ENCODE measurements at places on chromosomes 12 and 14.

DNA sequence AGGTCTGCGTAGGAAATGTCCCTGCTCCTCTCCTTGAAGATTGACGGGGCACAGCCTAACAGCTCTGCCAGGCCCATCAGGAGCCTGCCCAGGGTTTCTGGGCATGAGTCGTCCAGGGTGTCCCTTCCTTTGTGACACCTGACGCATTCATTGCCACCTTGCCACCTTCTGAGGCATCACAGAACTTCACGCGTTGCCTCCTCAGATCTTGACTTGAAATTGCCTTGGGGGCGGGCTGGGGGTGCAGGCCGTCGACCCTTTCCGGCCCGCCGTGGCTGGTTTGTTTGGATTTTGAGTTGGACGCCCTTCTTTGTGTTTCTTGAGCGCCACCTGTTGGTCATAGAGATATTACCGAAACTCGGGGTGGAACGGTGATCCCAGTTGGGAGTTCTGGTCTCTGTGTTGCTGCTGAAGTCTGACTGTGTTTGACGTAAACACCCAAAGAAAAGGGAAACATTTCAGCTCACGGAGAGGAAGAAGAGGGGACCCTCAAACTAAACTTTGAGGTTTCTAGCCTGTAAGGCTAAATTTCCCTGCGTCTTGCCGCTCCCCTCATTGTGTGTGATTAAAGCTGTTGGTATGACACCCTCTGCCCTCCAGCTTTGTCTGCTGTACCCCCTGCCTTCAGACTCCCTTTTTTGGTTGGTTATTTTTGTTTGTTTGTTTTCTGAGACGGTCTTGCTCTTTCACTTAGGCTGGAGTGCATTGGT is 44.6 kb downstream of the MLXIP start:
- DNase-seq, result peak; percentile 61

- no peak for DNase-seq
Observed at GRCh38 chr12:131066886-131067490, 113.3 kb downstream of the ADGRD1 start.

DNA sequence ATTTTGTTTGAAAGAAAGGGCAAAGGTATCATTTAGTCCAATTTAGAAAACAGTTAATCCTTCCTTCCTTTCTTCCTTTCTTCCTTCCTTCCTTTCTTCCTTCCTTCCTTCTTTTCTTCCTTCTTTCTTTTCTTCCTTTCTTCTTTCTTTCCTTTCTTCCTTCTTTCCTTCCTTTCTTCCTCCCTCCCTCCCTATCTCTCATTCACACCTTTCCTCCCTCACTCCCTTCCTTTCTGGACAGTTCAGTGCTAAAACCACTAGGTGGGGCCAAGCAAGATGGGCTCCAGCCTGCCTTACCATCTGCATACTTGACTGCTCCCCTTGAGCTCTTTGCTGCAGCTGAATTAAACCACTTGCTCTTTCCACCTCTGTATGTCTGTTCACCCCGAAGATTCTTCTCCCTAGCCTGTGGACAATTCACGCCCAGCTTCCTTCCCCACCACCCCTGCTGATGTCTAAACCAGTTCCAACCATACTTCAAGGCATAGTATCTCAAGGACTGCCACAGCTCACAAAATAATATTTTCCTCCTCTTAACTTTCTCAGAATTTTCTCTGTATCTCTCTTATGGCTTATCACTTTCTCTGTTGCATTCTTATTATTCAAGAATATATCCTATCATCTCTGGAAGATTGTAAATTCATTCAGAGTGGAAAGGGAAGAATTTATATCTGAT is 78.0 kb downstream of the DBX2 start:
- DNase-seq, result no peak

DNA sequence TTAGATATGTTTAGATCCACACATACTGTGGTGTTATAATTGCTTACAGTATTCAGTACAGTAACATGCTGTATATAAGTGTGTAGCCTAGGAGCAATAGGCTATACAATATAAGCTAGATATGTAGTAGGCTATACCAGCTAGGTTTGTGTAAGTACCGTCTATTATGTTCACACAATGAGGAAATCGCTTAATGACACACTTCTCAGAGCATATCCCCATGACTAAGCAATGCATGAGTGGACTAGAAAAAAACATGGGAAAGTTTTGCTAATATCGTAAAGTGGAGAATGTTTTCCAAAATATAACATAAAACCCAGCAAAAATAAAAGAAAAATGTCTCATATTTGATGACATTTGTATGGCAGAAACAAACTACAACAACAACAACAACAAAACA is 27.3 kb downstream of the AKAP3 start:
- DNase-seq, result no peak

- no peak for DNase-seq
Observed at GRCh38 chr12:96409731-96410130, 9.5 kb upstream of the CDK17 start.

DNA sequence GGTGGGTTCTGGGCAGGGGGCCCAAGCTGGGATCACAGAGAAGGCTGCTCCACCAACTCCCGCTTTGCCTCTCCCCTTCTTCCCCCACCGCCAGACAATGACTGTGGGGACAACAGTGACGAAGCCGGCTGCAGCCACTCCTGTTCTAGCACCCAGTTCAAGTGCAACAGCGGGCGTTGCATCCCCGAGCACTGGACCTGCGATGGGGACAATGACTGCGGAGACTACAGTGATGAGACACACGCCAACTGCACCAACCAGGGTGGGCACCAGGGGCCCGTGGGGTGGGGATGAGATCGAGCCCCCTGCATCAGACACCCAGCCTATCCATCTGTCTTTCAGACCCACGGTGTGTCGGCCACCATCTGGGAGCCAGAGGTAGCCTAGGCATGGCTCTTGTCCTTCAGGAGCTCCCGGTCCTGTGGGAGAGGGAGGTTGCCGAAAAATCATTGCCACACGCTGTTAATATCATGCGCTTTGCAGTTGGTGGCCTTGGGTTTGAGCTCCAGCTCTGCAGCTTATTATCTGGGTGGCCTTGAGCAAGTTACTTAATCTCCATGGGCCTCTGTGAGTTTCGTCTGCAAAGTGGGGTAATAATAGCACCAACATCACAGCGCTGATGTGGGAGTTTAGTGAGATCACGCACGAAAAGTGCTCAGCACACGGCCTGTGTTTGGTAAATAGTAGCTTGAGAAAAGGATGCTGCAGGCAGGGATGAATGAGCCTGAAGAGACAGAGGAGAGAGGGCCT is 21.8 kb upstream of the LRP1-AS start:
- DNase-seq, result no peak

GRCh38 chr12:105025890-105026289 is 39.8 kb downstream of the NOPCHAP1 start:
- no peak for DNase-seq

- no peak for DNase-seq
Observed at GRCh38 chr14:32785585-32785984, 153.1 kb upstream of the NPAS3 start.

DNA sequence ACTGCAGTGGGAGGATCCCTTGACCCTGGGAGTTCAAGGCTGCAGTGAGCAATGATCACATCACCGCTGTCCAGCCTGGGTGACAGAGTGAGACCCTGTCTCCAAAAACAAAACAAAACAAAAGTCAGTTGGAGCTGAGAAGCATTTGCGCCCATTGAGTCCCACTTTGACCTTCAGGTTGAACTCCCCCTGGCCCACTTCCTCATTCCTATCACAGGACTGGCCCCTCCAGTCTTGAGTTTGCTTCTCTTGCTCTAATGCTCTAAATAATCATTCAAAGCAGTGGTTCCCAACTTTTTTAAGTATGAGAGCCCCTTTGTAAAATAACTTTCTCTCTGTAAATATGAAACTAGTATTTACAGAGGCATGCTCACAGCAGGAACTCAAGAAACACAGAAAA is 28.0 kb upstream of the GSC start:
- no peak for DNase-seq

DNA sequence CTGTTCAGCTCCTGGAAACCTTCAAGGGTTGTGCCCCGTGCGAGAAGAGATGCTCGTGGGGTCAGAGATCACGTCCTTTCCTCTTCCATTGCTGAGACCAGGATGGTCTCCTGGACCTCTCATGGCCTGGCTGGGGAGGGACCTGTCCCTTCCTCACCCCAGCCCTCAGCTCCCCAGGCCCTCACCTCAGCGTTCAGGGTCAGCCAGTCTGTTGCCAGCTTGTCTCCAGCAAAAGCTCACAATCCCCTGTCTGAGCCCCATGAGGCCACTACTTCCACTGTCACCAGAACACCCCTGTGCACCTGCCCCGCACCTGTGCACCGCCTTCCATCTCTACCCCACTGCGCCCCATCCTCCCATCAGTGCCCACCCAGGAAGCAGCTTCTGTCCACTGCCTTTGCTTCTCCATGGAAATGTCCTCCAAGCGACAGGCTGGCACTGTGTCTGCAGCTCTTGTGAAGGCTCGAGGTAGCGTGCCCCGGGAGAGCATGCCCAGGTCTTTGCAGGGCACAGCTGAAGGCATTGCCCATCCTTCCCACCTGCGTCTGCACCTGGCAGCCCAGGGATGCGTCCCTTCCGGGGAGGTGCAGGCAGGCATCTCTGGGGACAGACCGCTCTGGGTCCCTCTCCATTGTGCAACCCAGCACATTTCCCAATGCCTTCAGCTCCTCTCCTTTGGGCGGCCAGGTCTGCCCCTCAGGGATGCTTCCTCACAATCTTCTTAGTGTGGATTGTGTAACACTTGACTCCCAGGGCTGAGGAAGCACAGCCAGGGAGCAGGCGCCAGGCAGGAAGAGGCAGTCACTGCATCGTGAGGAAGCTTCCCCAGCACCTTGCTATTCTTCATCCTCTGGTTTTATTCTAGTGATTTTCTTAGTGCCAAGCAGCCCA is 179.6 kb downstream of the ADGRD1 start:
- DNase-seq, result no peak

DNA sequence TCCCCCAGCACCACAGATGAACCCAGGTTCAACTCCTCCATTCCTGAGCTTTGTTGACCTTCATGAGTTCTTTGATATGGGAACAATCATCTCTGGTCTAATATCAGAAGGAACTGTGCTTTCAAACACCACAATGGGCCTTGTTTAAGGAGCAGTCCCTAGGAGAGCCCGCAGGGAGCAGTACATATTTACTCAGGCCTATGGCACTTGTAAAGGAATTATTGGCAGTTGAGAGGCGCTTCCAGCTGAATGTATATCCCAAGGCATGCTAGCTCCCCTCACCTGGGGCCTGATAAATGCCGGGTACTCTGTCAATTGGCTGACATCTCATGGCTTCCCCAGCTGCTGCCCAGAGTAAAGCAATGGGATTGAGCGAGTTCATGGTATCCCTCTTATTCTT is 76.2 kb downstream of the ZFP36L1 start:
- DNase-seq, result no peak

- DNase-seq, result no peak
Observed at GRCh38 chr12:84983289-84983688, 52.8 kb downstream of the TSPAN19 start.

GRCh38 chr14:52583544-52583943 is 30.9 kb downstream of the GPR137C start:
- no peak for DNase-seq

GRCh38 chr14:59377991-59378601 is 87.1 kb downstream of the GPR135 start:
- DNase-seq, result no peak

All from stimulated activated CD4-positive, alpha-beta T cell treated with anti-CD3 and anti-CD28 coated beads, TNF-alpha, amount 100 ng/mL, for 48 hours (primary cell).